ENCODE measurements at places on chromosomes 7 and 10. TPM values are rescaled to one million over a fixed set of nuclear protein-coding genes. Genes with fewer than 3 reads are reported as not detected.

The ERV3-1 gene
- total RNA-seq = 4.7 TPM

The GSTO2 gene
- total RNA-seq = 5.3 TPM

The CNPY1 gene
- total RNA-seq = not detected

The TRIP6 gene
- total RNA-seq = 84.3 TPM

The GPR15LG gene
- total RNA-seq = not detected

The GRID2IP gene
- total RNA-seq = under 0.01 TPM

The PNLIP gene
- not detected for total RNA-seq

The SAMD9L gene
- under 0.01 TPM for total RNA-seq

The SPDYE1 gene
- not detected for total RNA-seq

The SDK1 gene
- total RNA-seq = 9.3 TPM

The FGL2 gene
- not detected for total RNA-seq

The CRTAC1 gene
- 0.65 TPM for total RNA-seq

The CDHR3 gene
- total RNA-seq = 1.1 TPM

The CXCL12 gene
- total RNA-seq = 4.7 TPM

The DENND2A gene
- 4.7 TPM for total RNA-seq

The EMX2 gene
- total RNA-seq = 2.3 TPM

The EPO gene
- total RNA-seq = not detected

The SLC26A5 gene
- not detected for total RNA-seq

The YWHAG gene
- 71.5 TPM for total RNA-seq

The KCNIP2 gene
- total RNA-seq = 0.51 TPM

The SLC26A3 gene
- not detected for total RNA-seq

The ZKSCAN1 gene
- total RNA-seq = 9.5 TPM

The KLF14 gene
- not detected for total RNA-seq

The C10orf120 gene
- not detected for total RNA-seq

The C7orf33 gene
- total RNA-seq = not detected

The ZP3 gene
- total RNA-seq = 1.5 TPM

The PIK3CG gene
- total RNA-seq = not detected

The GDF2 gene
- total RNA-seq = not detected

The SLC18A2 gene
- total RNA-seq = 1.1 TPM

The SEMA3D gene
- total RNA-seq = 0.33 TPM

The BCL7B gene
- total RNA-seq = 49.9 TPM

The MKX gene
- 3.0 TPM for total RNA-seq

The SYT15 gene
- total RNA-seq = 0.89 TPM

The BPGM gene
- total RNA-seq = 11.9 TPM

The MYOZ1 gene
- not detected for total RNA-seq

The RBP4 gene
- 0.49 TPM for total RNA-seq

The GPRIN2 gene
- total RNA-seq = 13.3 TPM

The RGS10 gene
- total RNA-seq = 31.4 TPM

The CACNB2 gene
- not detected for total RNA-seq

The ZNF398 gene
- total RNA-seq = 10.8 TPM

The HOGA1 gene
- 18.4 TPM for total RNA-seq

The MYO1G gene
- total RNA-seq = under 0.01 TPM

The TMEM178B gene
- 6.0 TPM for total RNA-seq

The CAMK2B gene
- total RNA-seq = 0.98 TPM

The ACSM6 gene
- not detected for total RNA-seq

The LIPM gene
- not detected for total RNA-seq

The DRGX gene
- not detected for total RNA-seq

The EN2 gene
- not detected for total RNA-seq

The CUZD1 gene
- 0.16 TPM for total RNA-seq

The CADPS2 gene
- 6.4 TPM for total RNA-seq

The SPDYE6 gene
- total RNA-seq = not detected

Data from mesangial cell (primary cell).